ENCODE measurements at places on chromosomes 2 and 18.
A peak's percentile ranks its signal among the peaks of the same experiment; 100 is the strongest.

GRCh38 chr2:120758181-120759144 lies 22.8 kb downstream of the GLI2 start:
- DNase-seq: no peak

- no peak for DNase-seq
Measured at GRCh38 chr2:217749008-217749407, 253.8 kb downstream of the TNS1 start.

GRCh38 chr2:127704641-127705390 lies 3.5 kb downstream of the SFT2D3 start:
- DNase-seq: no peak

DNA sequence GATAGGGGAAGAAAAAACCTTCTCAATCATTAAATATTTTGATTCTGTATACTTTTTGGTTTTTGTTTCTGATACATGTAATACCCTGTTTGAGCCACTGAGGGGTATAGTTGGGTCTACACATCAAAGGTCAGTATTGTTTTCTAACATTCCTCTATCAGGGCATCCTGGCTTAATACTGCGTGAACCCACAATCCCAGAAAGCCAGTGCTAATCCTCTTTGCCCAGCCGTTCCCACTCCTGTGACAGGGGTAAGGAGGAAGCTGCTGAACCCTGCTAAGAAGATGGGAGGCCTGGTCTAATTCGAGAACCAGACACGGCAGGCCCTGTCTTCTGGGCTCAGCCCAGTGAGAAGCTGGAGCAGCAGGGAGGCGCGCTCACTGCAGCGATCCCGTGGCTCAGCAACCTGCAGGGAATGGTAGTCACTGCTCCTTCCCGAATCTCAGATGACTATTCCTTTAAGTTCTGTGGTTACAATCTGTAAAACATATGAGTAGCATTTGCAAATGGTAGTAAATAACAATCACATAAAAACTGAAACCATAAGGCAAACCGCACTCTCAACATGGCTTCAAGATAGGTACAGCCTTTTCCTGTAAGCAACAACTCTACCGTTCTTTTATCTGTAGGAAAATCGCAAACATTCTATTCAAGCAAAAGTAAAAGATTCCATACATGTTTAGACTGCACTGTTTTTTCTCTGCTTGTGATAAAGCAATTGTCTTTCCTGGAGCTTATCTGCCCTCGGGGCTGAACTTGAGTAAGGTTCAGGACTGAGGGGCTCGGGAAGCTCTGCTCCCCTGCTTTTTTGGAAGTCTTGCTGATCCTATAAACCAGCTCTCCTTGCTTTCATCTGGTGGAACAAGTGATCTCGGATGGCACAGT lies 87.0 kb downstream of the EPB41L3 start:
- DNase-seq: peak; percentile 79

GRCh38 chr18:6482198-6482977 lies 67.7 kb upstream of the L3MBTL4 start:
- no peak for DNase-seq

GRCh38 chr2:693606-694005 lies 16.4 kb upstream of the TMEM18 start:
- no peak for DNase-seq

DNA sequence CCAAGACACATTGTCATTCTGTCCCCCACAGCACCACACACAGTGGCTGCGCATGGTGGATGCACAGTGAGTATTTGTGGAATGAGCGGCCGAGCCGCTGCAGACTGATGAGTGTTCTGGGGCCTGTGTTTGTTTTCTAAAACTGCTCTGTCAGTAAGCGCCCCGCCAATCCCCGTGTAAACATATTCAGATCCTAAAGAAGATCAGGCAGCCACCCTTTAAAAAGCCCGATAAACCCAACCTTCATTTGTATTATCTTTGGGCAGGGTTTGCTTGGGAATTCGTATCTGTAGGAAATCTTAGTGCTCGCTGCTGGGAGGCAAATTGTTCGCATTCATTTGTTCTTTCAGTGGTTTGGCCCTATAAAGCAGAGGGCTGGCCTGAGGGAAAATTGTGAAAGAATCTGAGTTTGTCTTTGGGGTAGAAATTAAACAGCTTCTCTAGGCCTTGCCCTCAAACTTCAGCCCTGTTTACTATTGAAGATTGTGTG lies 68.6 kb downstream of the TGOLN2 start:
- no peak for DNase-seq

GRCh38 chr2:155368934-155369333 lies 670.4 kb downstream of the KCNJ3 start:
- peak; percentile 24 for DNase-seq

DNA sequence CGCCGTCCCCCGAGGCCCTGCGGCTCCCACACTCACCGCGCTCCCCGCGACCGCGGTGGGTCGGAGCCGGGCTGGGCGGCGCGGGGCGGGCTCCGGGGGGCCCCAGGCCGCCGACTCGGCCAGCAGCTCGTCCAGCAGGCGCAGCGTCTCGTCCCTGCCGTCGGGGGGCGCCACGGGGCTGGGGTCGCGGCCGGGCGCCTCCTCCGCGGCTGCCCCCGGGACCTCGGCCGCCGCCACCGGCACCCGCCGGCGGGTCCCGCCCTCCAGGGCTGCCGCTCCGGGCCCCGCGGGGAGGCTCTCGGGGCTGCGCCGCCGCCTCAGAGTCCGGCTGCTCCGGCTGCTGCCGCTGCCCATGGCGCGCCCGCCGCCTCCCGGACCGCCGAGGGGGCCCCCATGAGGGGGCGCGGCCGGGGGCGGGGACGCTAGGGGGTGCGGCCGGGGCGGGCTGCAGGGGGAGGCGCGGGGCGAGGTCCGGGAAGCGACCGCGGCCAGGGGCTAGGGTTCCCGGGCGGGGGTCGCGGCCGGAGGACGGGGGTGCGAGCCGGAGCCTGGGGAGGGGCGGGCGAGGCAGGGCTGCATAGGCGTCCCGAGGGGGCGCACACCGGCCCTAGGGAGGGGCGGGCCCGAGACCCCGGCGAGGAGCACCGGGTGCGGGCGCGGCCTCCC lies at the start of gene CYS1:
TSS of gene CYS1 (minus strand) at position 542 of the 666 bp plus-strand sequence. CDS start at position 354, 188 bp downstream.
- no peak for DNase-seq

DNA sequence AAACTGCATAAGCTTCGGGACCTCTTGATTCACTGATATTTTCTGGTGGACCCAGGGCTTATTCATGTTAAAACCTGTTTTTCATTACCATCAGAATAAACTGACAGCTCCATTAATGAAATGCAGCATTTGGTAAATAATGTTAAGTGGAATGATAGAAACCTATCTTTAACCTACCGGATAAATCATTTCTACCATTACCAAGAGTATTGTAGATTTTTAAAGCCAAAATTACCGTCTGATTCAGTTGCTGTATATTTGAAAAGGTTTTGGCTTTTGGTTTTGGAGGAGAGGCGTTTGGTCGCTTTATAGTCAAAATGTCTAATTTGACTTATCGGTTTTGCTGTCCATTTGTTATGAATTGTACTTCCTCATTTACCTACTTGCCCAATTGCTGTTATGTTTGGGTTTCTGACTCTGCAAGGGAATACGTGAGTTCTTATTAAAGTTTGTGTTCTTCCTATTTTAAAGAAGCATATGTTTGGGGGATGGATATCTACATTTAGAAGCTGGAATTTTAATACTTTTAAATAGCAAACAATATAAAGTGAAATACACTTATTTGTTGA lies 1.0 kb upstream of the CUL3 start:
- DNase-seq: no peak

- no peak for DNase-seq
Measured at GRCh38 chr18:58788470-58788869, 76.2 kb upstream of the ZNF532 start.

GRCh38 chr18:62875323-62875722 lies 160.0 kb downstream of the PHLPP1 start:
- no peak for DNase-seq

GRCh38 chr2:192254444-192254843 lies 59.7 kb upstream of the TMEFF2 start:
- DNase-seq: no peak

- peak; percentile 3 for DNase-seq
Measured at GRCh38 chr18:27378431-27379095, 193.5 kb upstream of the CHST9 start.

- DNase-seq: no peak
Measured at GRCh38 chr2:5839550-5839949, 147.4 kb downstream of the SOX11 start.

DNA sequence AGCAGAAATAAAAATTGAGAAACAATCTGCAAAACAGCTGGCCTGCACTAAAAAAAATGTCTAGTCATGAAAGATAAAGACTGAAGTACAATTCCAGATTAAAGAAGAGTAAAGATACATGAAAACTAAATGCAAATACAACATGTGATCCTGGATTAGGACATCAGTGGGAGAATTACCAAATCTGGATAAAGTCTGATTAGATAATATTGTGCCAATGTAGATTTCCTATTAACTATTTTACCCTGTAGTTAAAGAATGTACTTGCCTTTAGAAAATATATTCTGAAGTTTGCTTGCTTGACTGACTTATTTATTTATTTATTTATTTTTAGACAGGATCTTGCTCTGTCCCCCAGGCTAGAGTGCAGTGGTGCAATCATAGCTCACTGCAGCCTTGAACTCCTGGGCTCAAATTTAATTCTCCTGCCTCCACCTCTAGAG lies 58.7 kb downstream of the ASXL2 start:
- no peak for DNase-seq

DNA sequence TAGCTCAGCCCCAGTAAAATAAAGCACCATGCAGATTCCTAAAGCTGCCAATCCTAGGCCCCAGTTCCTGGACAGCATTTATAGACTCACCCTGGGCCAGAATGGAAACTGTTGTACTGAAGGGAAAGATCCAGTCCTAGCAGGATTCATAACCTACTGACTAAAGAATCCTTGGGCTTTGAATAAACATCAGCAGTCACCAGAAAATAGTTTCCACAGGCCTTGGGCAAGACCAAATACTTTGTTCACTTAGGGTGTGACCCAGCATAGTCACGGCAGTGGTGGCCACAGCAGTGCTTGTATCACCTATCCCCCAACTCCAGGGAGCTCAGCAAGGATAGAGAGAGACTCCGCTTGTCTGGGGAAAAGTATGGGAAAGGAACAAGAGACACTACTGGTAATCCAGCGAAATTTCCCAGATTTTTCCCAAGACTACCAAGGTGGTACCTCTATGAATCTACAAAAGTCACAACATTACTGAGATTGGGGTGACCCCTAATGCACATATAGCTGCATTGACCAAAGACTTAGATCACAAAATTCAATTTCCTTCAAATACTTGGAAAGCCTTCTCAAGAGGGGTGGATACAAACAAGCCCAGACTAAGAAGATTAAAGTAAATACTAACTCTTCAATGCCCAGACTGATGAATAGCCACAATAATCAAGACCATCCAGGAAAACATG lies 748.1 kb upstream of the LRATD1 start:
- no peak for DNase-seq

DNA sequence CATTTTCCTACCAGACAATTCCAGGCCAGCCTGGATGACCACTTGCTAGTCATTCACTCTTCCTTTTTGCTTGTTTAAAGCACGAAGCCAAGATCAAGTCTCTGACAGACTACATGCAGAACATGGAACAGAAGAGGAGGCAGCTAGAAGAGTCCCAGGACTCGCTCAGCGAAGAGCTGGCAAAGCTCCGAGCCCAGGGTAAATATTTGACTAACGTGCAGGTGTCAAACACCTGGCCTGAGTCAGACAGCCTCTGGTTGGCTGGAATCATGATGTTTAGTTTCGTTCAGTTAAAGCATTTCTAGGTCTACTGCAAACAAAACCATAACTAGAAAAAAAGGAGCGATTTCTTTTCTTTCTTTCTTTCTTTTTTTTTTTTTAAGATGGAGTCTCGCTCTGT lies 44.2 kb upstream of the LYPD6B start:
- DNase-seq: no peak

DNA sequence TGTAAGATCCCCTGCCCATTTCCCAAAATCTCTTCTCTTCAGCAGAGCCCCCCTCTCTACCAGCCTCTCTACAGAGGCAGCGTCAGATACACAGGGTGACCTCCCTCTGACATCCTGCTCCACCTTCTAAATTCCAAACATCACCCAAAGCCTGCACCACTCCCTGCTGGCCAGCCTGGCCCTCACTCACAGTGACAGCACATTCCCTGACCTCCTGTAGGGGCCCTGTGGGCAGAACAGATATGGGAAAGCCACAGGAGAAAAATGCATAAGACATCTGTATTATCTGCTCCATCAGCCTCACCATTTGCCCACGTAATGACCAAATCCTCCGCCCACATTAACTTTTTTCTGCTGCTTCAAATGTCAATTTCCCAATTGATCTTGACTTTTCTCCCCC lies 40.6 kb downstream of the TRABD2A start:
- DNase-seq: no peak

DNA sequence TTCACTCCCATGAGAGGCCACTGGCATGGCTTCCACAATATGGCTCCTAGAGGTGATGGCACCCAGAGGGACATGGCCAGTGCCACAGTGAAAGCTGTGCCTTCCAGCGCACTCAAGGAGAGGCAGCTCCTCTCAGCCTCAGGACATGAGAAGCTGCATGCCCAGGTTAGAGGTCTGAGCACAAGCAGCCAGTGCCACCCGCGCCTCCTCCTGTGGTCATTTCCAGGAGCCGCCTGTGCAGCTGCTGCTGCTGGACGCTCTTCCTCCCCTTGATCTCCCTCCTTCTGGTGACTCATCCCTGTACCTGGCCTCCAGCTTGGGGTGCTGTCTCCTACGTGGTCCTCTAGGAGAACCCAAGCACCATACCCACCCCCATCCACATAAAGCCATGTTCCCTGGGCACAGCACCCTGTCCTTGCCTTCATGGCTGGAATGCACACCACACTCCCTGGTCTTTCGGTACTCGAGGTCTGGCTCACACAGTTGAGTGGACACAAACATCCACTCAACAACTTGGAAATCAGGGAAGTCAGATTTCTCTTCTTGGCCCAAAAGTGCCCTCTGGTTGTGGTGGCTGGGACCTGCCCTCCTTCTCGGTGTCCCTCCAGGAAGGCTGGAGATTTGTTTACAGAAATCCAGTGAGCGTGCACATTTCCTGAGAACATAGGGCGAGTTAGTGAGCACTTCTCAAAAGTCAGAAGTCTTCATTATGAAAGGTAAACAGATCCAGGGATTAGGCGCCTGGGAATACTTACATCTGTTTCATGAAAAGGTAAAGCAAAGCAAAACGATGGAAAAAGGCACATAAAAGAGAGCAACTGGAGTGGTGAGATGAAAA lies 96.7 kb downstream of the EIPR1 start:
- DNase-seq: no peak

- no peak for DNase-seq
Measured at GRCh38 chr2:168312036-168312822, 64.8 kb upstream of the STK39 start.

DNA sequence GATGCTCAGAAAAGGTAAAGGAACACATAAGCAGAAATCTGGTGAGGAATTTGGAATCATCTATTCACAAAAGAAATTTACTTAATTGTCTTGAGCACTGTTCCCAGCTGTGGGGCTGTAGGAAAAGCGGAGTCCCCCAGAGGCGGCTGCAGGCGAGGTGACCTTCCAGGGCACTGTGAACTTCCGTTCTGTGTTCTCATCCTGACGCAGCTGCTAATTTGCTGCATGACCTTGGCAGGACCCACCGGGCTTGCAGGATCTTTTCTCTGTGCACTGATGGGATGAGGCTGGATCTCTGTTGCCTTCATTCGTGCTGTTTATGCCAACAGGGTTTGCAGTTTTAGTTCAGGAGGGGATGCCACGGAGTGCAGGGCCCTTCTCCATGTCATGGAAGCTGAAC lies 301.9 kb upstream of the MYT1L start:
- DNase-seq: no peak

- DNase-seq: no peak
Measured at GRCh38 chr2:493228-493627, 184.0 kb downstream of the TMEM18 start.

All from endothelial cell of umbilical vein (primary cell).